ENCODE measurements at places on chromosomes 6 and 20. TPM values are rescaled to one million over a fixed set of nuclear protein-coding genes. Genes with fewer than 3 reads are reported as not detected.
A peak's percentile ranks its signal among the peaks of the same experiment; 100 is the strongest.

Gene AKAP12
- 0.05 TPM for total RNA-seq

DNA sequence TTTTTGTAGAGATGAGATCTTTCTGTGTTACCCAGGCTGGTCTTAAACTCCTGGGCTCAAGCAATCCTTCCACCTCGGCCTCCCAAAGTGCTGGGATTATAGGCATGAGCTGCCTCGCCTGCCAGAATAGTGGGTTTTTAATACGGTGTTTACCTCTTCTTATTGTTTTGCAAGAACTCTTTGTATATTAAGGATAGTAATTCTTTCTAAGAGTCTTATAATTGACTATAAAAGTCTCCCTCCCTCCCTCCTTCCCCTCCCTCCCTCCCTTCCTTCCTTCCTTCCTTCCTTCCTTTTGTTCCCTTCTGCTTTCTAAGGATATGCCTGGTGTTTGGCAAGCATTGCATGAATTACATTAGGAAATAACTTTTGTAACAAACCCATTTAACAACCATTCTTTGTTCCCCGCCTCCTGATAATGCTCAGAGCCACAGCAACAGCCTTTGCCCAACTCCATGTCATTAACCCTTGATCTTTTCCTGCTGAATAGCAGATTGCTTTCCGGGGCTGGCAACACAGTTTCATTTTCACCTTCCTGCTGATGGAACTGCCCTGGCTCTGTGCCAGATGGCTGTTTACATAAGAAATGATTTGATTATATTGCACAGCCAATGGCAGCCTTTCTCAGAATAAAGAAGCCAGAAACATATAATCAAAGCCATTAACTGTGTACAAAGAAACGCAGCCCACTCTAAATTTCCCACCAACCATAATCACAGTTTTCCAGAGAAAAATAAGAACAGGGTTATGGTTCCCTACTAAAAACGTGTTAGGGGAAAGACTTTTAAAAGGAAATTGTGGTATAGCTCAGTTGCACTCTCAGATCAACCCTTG is 143.7 kb upstream of the PTPN1 start:
- peak overlapping the region; percentile 24 for H3K27ac ChIP-seq
- peak; percentile 69 for DNase-seq
- H3K27me3 ChIP-seq = peaks cover 13% of the 10 kb centered on the region
- no peak overlapping the region for H3K4me3 ChIP-seq
- no peaks in the 10 kb centered on the region for H3K36me3 ChIP-seq

DNA sequence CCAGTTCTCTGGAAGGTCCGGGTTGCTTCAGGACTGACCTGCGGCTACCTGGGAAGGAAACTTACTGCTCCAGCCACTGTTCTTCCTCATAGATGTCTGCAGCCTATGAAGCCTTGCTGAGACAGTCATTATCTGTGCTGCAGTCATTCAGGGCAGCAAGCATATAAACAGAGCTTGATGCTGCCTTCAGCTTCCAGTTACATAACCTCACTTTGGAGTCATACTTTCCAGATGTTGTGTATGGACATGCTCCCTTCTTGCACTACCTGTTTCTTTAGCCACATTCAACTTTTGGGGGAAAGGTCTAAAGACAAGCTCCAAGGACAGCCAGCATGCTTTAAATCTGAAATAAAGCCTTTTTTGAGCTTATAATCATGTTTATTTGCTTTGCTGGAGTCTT is 98.1 kb downstream of the SLC24A3 start:
- no peak for DNase-seq
- no peak overlapping the region for H3K27ac ChIP-seq
- H3K36me3 ChIP-seq = no peaks in the 10 kb centered on the region
- no peaks in the 10 kb centered on the region for H3K4me1 ChIP-seq
- no peaks in the 10 kb centered on the region for H3K27me3 ChIP-seq

- no peaks in the 10 kb centered on the region for H3K4me1 ChIP-seq
- H3K36me3 ChIP-seq = no peaks in the 10 kb centered on the region
- no peak for DNase-seq
- no peak overlapping the region for H3K4me3 ChIP-seq
- H3K27ac ChIP-seq = no peak overlapping the region
- no peaks in the 10 kb centered on the region for H3K27me3 ChIP-seq
Measured at GRCh38 chr6:22399693-22400092, 102.9 kb upstream of the PRL start.

DNA sequence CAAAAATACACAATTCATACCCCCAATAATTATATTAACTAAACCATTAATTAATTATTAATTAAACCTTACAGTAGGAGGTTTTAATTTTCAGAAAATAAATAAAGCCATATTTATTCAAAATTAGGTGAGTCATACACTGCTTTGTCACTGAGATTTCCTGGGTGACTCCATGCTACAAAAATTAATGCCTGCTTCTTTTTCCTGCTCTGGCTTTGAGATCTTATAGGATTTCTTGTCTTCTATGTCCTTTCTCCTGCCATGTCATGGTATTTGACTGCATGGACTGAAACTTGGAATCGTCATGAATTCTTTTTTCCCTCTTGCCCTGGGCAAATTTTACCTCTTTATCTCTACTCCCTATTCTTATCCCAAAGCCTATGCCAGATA is 133.2 kb downstream of the PHACTR1 start:
- DNase-seq = no peak
- no peaks in the 10 kb centered on the region for H3K27me3 ChIP-seq
- no peak overlapping the region for H3K4me3 ChIP-seq
- H3K4me1 ChIP-seq = no peaks in the 10 kb centered on the region
- no peaks in the 10 kb centered on the region for H3K36me3 ChIP-seq
- H3K27ac ChIP-seq = no peak overlapping the region

DNA sequence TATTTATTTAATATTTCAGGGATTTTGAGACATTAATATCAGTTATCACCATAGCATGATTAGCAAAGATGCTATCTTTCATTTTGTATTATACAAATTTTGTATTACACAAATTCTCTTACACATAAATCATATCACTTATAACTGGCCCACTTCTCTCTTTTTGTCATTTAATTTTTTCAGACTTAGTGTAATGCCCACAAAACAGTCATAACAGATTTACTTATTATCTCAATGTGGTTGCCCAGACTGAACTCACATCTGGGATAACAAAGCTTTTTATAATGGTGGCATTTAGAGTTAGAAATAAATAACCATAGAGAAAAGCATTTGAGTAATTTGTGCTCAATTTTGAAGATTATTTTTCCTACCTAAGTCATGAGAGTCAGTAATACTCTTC is 148.3 kb downstream of the TFAP2B start:
- H3K36me3 ChIP-seq = no peaks in the 10 kb centered on the region
- H3K27me3 ChIP-seq = no peaks in the 10 kb centered on the region
- DNase-seq = no peak
- H3K27ac ChIP-seq = no peak overlapping the region
- no peak overlapping the region for H3K4me3 ChIP-seq

DNA sequence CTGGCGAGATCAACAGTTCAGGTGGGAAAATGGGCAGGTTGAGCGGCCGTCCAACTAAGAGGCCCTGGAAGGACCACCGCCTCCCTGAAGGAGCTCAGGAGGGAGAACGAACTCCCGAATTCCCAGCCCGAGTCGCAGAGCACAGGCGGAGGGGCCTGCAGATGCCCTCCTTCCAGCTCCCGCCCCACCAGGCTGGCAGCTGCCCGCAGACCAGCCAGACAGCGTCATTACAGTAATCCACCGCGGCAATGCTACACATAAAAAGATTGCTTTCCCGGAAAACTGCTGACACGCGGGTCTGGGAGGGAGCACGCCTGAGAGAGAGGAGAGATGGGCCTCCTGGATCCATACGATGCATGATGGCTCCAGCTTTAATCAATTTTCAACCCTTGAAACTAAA is 30.5 kb upstream of the SLCO4A1 start:
- no peak overlapping the region for H3K27ac ChIP-seq
- H3K27me3 ChIP-seq = peaks cover 23% of the 10 kb centered on the region
- H3K36me3 ChIP-seq = no peaks in the 10 kb centered on the region
- H3K4me1 ChIP-seq = peaks cover 5% of the 10 kb centered on the region
- DNase-seq = no peak

GRCh38 chr6:26415036-26415614 is 13.1 kb downstream of the BTN3A1 start:
- H3K4me1 ChIP-seq = no peaks in the 10 kb centered on the region
- H3K4me3 ChIP-seq = no peak overlapping the region
- no peak for DNase-seq
- H3K27ac ChIP-seq = no peak overlapping the region
- H3K36me3 ChIP-seq = peaks cover 68% of the 10 kb centered on the region
- H3K27me3 ChIP-seq = no peaks in the 10 kb centered on the region

All from activated CD8-positive, alpha-beta T cell treated with anti-CD3 and anti-CD28 coated beads, Interleukin-2, amount 10 ng/mL, durations not matched to agents 7 days and 5 days (primary cell).